Kidney (tissue), 22 donors: ENCODE measurements at places on chromosomes 2 and 18. TPM values are rescaled to one million over a fixed set of nuclear protein-coding genes. Genes with fewer than 3 reads are reported as not detected.

DNA sequence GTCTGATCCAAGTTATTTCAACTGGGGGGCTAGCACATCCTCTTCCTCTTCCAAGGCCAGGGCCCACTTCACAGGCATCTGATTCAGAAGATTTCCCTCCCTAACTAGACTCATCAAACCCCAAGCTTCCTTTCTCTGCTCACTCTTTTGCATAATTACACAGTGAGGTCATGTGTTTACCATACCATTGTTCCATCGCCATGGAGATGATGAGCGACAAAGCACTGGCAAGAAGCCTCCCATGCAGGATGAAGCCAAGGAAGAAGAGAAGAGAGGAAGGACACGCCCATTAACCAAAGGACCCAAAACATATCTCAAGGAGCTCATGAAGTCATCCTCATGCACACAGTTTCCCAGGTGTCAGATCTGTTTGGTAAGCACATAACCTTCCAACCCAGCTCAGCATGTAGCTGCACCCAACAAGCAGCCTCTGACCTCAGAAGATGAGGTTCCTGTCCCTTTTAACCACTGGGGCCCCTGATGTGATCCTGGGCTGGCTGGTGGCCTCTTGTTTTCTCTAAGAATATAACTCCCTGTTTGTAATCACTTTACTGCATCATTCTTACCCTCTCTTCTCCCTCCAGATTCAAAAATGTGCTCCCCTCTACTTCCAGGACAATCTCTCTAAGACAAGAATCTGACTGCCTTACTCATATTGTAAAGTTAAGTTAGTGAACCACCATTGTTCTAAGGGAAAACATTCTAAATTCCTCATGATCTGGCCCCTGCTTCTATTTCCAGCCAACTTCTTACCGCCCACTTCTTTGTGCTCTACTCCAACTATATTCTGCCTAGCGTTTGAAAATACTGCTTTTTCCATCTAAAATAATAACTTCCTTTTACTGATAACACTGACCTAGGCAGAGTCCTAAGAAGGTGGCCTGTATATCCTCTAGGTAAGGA lies 190.1 kb downstream of the TTC32 start:
- H3K4me3 ChIP-seq = no peak overlapping the region
- H3K36me3 ChIP-seq = no peaks in the 10 kb centered on the region
- no peak overlapping the region for H3K27ac ChIP-seq

The SNTG2 gene
- 2.2 TPM for total RNA-seq

- H3K27ac ChIP-seq = no peak overlapping the region
- H3K27me3 ChIP-seq = no peaks in the 10 kb centered on the region
- DNase-seq = no peak
These were observed 71.0 kb downstream of the GALNT14 start for GRCh38 chr2:31067259-31067658.

- no peak overlapping the region for H3K27ac ChIP-seq
- H3K4me1 ChIP-seq = peaks cover 5% of the 10 kb centered on the region
- DNase-seq = peak; percentile 35
These were observed 42.1 kb downstream of the MYCN start for GRCh38 chr2:15982285-15983044.

The CTAGE1 gene
- not detected for total RNA-seq
